Cerebellar nuclear complex (tissue), 1 donor: ENCODE measurements at places on chromosomes 4 and X.

- no peak for DNase-seq
These were observed 15.5 kb upstream of the CYLC1 start for GRCh38 chrX:83845397-83845796.

GRCh38 chr4:77028246-77028645 is 47.5 kb downstream of the CCNI start:
- no peak for DNase-seq

DNA sequence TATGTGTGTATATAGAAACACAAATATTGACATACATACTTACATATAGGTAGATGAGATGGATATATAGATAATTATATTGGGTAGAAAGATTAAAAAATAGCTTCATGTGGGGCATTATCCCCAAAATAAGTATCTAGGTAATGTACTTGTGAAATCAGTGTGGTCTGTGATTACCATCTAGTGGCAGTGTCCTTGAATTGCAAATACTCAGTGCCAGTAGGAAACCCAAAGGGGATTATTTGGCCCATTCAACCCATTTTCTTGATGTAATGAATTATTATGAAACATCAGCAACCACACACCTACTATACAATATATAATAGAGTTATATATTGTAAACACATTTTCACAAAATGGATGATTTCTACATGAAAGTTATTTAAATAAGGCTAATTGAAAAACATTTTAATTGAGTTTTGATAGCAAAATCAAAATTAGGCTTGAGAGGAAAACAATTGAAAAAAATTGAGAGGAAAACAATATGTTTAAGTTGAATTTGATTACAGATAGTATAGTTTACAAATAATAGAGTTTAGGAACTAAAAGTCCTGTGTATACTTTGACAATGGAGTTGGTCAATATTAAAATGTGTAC is 389.4 kb downstream of the GALNTL6 start:
- no peak for DNase-seq

GRCh38 chr4:154551872-154552686 is 1.9 kb upstream of the PLRG1 start:
- peak; percentile 43 for DNase-seq

DNA sequence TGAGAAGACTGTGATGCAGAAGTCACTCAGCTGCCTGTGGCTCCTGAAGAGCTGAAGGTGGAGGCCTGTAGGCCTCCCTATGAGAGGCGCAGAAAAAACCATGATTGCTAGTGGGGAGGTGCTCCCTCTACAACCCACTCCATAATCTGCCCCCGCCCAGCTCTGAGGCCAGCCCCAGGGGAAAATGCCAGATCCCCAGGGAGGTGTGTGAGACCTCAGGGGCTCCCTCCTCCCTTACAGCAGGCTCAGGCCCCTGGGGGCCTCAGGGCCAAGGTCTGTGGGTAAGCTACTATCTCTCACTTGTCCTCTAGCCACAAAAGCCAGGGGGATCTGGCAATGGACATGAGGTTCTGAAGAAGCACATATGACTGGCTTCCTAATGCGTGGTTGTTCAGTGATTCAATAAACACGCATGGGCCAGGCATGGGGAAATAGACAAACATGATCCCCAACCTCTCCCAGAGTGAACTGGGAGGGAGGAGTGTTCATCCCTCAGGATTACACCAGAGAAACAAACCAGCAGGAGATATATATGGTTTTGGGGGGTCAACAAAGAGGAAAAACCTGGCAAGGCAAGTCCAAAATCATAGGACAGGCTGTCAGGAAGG is 51.0 kb upstream of the MTM1 start:
- no peak for DNase-seq

- no peak for DNase-seq
These were observed 40.5 kb downstream of the FRYL start for GRCh38 chr4:48739560-48740019.

DNA sequence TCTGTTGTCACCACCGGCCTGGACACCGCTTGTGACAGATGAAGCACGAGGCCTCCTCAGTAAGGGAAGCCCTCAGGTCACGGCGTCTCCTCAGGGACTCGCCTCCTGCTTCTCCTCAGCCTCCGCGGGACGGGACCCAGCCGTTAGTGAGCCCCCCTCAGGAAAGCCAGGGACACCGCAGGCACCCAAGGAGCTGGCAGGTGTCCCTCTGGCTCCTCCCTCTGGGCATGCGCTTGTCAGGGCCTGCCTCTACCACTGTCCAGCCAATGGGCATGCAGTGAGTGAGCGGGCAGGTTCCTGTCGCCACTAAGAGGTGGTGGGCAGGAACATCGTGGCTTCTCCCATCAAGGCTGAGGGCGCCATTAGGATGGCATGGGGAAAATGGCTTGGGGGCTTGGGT is 23.5 kb upstream of the CT55 start:
- no peak for DNase-seq

GRCh38 chr4:75340561-75340960 is 173.6 kb downstream of the RCHY1 start:
- DNase-seq = no peak

DNA sequence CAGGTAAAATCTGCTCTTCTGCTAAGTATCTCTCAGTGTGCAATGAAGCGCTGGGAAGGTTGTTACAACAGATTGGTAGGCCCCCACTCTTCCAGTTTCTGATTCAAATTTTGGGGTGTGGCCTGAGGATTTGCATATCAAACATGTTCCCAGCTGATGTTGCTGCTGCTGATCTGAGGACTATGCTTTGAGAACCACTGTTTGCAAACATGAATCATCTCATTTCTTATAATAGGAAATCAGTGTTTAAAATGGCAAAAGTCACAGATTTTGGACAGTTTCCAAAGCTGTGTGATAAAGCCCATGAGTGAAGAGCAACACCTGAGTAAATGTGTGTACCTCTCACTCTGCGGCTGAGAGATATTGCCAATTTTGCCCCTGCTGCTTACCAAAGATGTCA is 36.2 kb upstream of the NDNF start:
- DNase-seq = no peak

DNA sequence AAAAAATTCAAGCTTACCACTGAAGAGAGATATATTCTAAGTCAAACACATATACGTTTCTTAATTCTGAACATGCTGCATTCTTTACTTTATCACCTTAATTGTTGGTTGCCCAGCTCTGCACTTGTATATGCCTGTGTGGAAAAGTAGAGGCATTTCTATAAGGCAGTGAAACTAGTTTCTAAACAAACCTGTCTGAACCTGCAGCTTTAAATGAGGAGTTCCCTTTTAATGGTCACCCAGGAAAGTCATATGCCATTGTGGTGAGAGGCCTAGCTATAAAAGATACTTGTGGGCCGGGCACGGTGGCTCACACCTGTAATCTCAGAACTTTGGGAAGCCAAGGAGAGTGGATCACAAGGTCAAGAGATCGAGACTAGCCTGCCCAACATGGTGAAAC is 147.4 kb upstream of the RXFP1 start:
- DNase-seq = no peak

- no peak for DNase-seq
These were observed 576.4 kb upstream of the EPHA5 start for GRCh38 chr4:66246643-66247042.

GRCh38 chr4:182717788-182718583 is 199.2 kb downstream of the DCTD start:
- DNase-seq = no peak

DNA sequence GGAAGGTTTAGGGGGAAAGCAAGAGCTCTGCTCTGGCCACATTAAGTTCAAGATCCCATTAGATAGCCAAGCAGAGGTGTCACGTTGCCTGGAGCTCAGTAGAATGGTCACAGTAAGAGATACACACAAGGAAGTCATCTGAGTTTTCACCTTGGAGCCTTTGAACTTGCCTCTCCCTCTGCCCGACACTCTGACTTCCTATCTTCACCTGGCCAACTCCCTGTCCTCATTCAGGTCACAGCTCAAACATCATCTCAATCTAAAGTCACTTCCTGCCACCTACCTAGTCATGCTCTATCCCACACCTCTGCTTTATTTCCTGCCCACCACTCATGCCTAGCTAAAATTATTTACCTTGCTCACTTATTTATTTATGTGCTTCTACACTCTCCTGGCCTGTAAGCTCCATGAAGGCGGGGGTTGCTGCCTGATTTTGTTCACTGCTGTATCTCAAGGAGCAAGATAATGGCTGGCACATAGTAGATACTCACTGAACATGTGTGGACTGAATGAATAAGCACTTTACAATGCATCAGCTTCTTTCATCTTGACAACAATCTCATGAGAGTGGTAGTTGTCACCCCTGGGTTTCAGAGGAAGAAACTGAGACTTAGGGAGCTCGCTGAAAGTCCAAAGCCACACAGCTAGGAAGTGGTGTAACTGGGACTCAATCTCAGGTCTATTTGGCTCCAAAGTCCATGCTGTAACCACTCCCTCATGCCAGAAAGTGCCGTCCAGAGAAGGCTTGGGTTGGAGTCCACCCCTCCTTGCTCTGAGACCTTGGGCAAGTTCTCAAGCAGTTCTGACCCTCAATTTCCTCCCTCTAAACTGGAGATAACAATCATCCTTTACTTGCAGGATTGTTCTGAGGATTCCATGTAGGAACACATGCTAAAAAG is 40.3 kb downstream of the EFNB1 start:
- DNase-seq = no peak

DNA sequence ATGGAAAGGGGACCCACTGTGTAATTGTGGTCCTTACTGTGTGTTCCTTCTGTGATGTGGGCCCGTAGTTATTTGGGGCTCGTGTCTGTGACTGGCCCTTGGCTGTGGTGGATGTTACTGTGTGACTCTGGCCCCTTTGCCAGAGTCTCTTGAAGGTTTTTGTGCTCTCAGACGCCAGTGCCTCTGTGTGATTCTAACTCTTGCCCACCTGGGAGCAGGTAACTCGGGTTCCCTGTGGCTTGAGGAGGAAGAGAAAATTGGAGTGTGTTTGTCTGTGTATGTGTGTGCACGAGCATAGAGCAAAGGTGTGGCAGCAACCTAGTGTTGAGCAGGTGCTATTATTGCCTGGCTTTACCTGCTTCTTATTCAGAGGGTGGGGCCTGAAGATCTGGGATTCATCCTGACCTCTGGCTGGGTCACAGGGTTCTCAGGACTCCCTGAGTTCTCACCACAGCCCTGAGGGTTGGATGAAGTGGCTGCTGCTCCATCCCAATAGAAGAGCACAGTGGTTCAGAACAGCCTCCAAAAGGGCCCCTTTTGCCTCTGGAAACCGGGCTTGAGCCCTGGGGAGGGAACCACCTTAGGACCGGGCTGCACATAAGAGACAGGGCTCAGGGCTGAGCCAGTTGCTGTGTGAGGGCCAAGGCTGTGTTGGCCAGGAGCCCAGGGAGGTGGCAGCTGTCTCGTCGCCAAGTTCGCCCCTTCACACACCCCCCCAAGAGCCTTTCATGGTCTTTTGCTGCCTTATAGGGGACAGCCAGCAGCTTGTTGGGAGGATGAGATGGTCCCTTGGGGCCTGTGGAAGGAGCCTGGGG is 1.3 kb downstream of the RBM10 start:
- DNase-seq = no peak

DNA sequence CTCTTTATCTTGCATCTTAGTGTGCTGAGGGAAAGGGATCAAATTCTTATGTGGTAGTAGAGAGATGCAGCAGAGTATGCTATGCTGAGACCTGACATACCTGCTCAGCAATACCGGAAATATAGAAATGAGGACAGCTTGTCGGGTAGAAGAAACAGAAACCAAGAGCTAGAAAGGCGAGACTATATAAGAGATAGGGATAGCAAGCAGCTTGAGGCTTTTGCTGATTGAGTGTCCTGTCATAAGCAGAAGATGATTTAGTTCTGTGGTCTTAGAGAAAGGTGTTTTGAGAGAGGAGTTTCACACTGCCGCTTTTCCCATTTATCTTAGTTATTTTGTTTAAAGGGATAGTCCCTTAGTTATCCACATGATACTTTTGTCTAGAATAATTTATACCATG is 31.7 kb downstream of the USP9X start:
- DNase-seq = no peak

DNA sequence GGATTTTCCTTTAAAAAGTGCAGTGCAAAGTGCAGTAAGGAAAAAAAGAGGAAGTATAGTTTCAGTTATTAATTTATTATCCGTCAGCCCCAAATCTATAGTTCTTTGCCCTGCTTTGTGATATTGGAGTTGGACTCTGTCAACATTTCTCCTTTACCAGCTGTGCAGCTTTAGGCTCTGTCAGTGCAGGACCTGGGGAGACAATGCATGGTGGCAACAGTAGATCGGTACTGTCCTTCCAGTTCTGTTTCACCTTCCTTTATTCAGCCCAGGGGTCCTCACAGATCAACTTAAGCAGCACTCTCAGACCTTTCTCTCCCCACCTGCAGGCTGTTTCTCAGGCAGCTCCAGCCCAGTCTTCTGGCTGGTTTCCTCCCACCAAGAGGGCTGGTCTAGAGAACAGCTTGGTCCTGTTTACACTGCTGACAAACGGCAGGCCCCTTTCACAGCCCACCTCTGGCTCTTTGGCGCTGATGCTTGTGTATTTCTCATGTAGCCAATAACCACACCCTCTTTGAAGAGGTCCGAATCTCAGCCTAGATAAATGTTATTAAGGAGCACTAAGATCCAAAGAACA is 71.6 kb downstream of the MCUB start:
- DNase-seq = no peak

DNA sequence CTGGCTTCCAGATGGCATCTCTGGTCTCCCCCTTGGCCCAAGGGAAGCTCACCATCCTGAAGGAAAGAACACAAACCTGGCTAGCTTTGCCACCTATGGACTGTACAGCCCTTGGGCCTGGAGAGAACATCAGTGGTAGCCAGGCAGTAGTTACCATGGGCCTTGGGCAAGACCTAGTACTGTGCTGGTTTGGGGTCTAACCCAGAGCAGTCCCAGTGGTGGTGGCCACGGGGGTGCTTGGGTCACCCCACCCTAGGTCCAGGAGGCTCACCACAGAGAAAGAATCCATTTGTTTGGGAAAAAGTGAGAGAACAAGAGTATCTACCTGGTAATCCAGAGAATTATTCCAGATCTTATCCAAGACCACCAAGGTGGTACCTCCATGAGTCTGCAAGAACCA is 290.7 kb upstream of the PPP1R2C start:
- DNase-seq = no peak

GRCh38 chr4:107885865-107886264 is 45.5 kb upstream of the CYP2U1 start:
- no peak for DNase-seq

DNA sequence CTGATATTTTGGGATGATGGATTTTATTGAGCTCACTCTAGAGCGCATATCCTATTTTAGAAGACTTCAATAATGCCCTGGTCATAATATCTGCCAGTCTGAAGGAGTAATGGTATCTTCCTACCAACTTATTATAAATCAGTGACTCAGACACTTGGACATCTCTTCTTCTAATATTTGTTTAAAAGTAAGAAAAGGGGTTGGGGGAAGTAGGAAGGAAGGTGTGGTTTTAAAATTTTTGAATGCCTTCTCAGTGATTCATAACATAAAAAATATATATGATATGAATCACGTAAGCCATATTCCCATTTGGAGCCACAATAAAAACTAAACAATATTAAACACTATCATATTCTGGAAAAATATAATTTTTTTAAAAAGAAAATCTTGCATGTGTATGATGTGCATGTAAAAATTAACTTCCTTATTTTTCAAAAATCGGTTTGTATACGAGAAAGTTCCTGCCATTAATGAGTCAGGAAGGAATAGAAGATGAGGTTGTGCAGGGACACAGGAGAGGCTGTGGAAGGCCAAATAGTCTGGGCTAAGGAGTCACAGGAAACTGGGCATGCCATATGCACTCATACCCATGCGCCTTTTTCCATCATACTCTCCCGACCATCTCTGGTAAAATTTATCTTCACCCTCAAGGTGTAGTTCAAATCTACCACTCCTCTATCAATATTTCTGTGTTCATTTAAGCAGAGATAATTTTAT is 286.5 kb downstream of the EPHA5 start:
- no peak for DNase-seq

GRCh38 chr4:145041378-145041777 is 56.6 kb downstream of the ANAPC10 start:
- DNase-seq = no peak

- DNase-seq = no peak
These were observed 79.8 kb downstream of the HCCS start for GRCh38 chrX:11190745-11191510.
